Upper lobe of left lung (tissue), 6 donors: ENCODE measurements at places on chromosomes 5 and 9.

- DNase-seq, result no peak
Observed at GRCh38 chr5:83914662-83915418, 194.2 kb upstream of the HAPLN1 start.

DNA sequence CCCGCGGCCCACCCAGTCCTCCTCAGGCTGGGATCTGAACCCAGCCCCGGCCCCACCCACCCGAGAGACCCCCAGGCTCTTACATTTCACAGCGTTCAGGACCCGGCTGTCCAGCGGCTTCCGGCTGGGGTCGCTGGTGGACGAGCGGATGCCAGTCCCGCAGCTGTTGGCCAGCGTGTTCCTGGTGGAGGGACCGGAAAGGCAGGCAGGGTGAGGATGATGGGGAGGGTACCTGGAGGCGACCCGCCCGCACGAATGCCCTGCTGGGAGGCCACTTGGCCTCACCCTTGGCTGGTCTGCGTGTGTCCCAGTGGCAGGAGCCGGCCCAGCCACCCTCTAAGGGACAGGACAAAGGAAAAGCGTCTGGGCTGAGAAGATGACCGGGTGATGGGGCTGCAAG is 51.9 kb upstream of the UBAC1 start:
- DNase-seq, result no peak

DNA sequence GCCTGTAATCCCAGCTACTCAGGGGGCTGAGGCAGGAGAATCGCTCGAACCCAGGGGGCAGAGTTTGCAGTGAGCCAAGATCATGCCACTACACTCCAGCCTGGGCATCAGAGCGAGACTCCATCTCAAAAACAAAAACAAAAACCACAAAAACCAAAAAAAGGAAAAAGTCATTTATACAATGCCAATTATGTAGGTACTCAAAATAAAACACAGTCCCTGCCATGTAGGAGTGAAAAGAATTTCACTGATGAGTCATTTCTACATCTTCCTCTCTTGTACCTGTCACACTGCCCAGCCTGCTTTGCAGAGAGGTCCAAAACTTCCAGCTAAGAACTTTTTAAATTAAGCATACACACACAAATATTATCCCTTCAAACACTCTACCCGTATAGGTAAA is 215.8 kb downstream of the EPB41L4A start:
- no peak for DNase-seq

- DNase-seq, result no peak
Observed at GRCh38 chr5:54848581-54848980, 136.8 kb downstream of the ESM1 start.

DNA sequence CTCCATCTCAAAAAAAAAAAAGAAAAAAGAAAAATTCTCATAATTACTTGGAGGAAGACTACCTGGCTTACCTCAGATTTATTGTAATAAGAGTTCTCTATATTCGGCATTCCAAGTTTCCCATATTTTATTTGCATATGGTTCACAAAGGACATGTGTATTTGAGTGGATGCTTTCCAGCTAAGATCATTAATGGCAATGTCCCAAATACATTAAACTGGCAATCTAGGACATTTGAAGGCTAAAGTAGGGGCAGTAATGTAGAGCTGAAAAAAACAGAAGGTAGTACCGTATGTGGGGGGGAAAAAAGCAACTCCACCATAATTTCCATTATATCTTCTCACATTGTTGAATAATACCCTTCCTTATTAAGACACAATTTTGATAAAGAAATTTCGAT is 4.9 kb downstream of the TUT7 start:
- DNase-seq, result no peak
